ENCODE measurements at places on chromosomes 6 and 20. TPM values are rescaled to one million over a fixed set of nuclear protein-coding genes. Genes with fewer than 3 reads are reported as not detected.

WFDC5 gene
- not detected for total RNA-seq

ADGRF1 gene
- total RNA-seq, result not detected

SIRPD gene
- not detected for total RNA-seq

RNF146 gene
- total RNA-seq, result 18.7 TPM

SPEF1 gene
- total RNA-seq, result not detected

DNA sequence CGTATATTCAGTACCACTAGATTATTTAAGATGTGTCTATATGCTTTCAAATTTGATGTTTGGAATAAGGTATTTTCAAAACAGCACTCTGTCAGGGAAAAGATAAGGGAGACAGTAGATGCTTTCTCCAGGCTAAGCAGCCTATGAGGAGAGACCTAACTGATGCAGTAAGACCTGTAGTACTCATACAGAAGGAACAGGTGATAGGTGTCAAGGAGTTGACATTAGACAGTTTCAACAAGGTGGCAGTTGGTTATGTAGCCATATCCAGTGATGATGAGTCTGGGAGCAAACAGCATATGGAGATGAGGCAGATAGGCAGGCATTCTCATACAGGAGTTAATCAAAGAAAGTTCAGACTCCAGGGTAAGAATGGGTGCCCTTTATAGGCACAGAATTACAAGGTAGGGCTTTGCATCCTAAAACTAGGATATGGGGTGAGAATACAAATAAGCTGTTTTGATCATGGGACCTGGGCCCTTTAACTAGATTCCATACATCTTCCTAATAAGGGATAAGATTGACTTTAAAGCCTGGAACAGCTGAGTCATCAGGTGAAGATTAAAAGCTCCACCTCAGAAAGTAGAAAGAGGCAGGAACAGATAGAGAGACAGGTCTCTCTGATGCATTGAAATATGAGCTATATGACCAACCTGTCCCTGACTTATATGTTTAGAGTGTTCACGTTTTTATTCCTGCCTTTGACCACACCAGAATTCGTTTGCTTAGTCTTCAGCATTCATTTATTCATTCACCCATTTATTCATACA is 7.9 kb downstream of the RSPH4A start:
- DNase-seq, result no peak
- peaks cover 16% of the 10 kb centered on the region for H3K27me3 ChIP-seq
- no peak overlapping the region for H3K4me3 ChIP-seq
- no peaks in the 10 kb centered on the region for H3K4me1 ChIP-seq

GRCh38 chr20:48665785-48666184 is 162.0 kb downstream of the PREX1 start:
- H3K4me1 ChIP-seq, result no peaks in the 10 kb centered on the region
- H3K36me3 ChIP-seq, result peaks cover 20% of the 10 kb centered on the region
- no peak overlapping the region for H3K4me3 ChIP-seq
- H3K27me3 ChIP-seq, result no peaks in the 10 kb centered on the region
- no peak overlapping the region for H3K27ac ChIP-seq

DNA sequence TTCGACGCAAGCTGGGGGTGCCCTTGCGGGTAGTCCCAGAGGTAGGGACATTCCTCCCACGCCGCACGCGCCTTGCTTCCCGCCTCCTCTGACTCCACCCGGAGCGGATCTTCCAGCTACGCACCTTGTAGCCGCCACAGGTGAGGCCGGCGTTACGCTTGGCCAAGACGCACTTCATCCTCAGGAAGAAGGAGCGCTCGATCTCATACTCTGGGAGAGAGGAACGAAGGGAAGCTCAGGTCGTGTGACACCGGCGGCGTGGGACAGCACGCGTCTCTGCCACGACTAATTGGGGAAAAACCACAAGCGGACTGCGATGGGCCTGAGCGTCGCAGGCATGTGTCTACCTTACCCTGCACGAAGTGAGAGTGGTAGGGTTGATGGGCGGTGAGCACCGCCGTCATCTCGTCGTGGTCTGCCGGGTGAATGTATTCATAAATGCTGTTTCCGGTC is 15.5 kb downstream of the SIM1 start:
- DNase-seq, result no peak
- H3K36me3 ChIP-seq, result peaks cover 3% of the 10 kb centered on the region
- H3K4me3 ChIP-seq, result no peak overlapping the region
- H3K27ac ChIP-seq, result no peak overlapping the region

GRCh38 chr6:17758119-17758518 is 51.4 kb upstream of the NUP153 start:
- H3K4me1 ChIP-seq, result peaks cover 3% of the 10 kb centered on the region
- no peak overlapping the region for H3K27ac ChIP-seq
- H3K36me3 ChIP-seq, result no peaks in the 10 kb centered on the region
- no peak overlapping the region for H3K4me3 ChIP-seq
- peaks cover 10% of the 10 kb centered on the region for H3K27me3 ChIP-seq

DNA sequence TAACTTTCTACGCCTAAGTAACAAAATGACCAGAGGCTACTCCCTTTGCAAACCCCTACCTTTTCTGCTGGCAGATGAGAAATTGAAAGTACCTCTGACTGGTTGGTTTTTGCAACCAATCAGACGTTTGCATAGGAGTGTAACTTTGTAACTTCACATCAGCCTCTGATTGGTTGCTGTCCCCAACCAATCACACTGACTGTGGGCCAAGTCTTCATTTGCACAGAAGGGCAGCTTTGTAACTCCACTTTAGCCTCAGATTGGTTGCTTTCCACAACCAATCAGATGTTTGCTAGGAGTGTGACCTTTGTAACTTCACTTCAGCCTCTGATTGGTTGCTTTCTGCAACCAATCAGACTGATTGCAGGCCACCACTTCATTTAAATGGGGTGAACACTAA is 89.1 kb downstream of the ME1 start:
- H3K27ac ChIP-seq, result no peak overlapping the region
- H3K36me3 ChIP-seq, result no peaks in the 10 kb centered on the region
- no peak for DNase-seq
- H3K4me1 ChIP-seq, result no peaks in the 10 kb centered on the region
- no peaks in the 10 kb centered on the region for H3K27me3 ChIP-seq

- DNase-seq, result no peak
- no peaks in the 10 kb centered on the region for H3K27me3 ChIP-seq
- no peaks in the 10 kb centered on the region for H3K36me3 ChIP-seq
These were observed 90.0 kb upstream of the SLC24A3 start for GRCh38 chr20:19122395-19122794.

GRCh38 chr6:80543151-80543550 is 436.7 kb downstream of the BCKDHB start:
- H3K4me3 ChIP-seq, result no peak overlapping the region
- no peak for DNase-seq
- H3K36me3 ChIP-seq, result no peaks in the 10 kb centered on the region

- DNase-seq, result no peak
- peaks cover 6% of the 10 kb centered on the region for H3K27me3 ChIP-seq
- H3K4me1 ChIP-seq, result no peaks in the 10 kb centered on the region
- H3K27ac ChIP-seq, result no peak overlapping the region
- no peaks in the 10 kb centered on the region for H3K36me3 ChIP-seq
- no peak overlapping the region for H3K4me3 ChIP-seq
These were observed 8.9 kb upstream of the LKAAEAR1 start for GRCh38 chr20:64093013-64093503.

- DNase-seq, result no peak
- peaks cover 6% of the 10 kb centered on the region for H3K4me1 ChIP-seq
- no peaks in the 10 kb centered on the region for H3K27me3 ChIP-seq
- H3K36me3 ChIP-seq, result no peaks in the 10 kb centered on the region
These were observed 36.0 kb upstream of the EEF1A1 start for GRCh38 chr6:73556836-73557235.

DNA sequence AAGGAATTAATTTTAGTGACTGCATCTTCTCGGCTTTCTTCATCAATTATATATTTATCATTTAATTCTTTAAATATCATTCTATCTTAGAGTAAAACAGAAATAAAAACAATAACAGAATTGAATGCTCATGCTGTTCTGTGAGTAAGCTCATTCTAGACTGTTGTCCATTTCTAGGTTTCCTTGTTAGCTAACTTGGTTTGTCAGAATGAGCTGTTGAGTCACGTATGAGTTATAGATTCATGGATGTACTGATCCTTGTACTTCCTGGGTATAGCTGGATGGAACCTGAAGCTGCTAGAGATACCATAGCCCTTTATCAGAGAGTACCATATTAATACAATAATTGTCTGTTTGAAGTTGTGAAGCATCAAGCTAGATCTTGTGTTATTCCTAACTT is 515.3 kb downstream of the TENT5A start:
- no peaks in the 10 kb centered on the region for H3K4me1 ChIP-seq
- H3K4me3 ChIP-seq, result no peak overlapping the region
- H3K27me3 ChIP-seq, result no peaks in the 10 kb centered on the region
- H3K36me3 ChIP-seq, result no peaks in the 10 kb centered on the region

DNA sequence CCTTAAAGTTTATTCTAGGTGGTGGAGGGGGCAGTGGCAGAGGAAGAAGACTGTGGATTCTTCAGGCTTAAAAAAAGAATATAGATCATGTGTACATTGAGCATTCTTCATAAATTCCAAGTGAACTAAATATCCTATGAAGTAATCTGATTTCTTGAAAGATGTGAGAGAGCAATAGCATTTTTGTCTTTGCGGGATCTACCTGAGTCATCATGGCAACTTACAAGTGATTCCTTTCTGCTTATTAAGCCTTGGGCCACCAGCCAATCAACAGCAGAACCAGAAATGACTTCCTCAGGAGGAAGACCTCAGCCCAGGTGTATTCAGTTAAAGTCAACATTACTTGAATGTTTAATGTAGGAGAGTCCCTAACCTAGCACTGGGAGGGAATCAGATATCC is 756.9 kb downstream of the TFAP2A start:
- H3K4me3 ChIP-seq, result no peak overlapping the region
- H3K27me3 ChIP-seq, result no peaks in the 10 kb centered on the region
- no peaks in the 10 kb centered on the region for H3K4me1 ChIP-seq

DNA sequence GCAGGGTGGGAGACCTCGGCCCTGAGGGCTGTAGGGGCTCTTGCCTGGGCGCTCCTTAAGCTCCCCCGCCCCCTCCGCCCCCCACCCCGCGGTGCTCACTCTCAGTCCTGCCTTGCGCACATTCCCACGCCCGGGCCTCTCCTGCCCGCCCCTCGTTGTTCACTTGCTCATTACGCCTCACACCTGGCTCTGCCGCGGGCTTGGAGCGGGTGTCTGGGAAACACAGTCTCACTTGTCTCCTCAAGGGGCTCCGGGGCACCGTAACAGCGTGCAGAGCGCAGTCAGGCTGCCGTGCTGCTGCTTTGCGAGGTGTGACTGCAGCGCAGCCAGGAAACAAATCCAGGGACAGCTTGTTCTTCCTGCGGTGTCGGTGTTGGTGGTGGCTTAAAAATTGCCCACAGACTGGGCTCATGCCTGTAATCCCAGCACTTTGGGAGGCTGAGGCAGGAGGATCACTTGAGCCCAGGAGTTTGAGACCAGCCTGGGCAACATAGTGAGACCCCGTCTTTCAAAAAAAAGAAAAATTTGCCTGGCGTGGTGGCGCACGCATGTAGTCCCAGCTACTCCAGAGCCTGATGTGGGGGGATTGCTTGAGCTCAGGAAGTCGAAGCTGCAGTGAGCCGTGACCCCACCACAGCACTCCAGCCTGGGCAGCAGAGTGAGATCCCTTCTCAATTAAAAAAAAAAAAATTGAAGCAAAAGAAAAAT is 4.6 kb downstream of the NPBWR2 start:
- no peak for DNase-seq
- peaks cover 24% of the 10 kb centered on the region for H3K27me3 ChIP-seq
- H3K4me3 ChIP-seq, result peak overlapping the region; percentile 21

DNA sequence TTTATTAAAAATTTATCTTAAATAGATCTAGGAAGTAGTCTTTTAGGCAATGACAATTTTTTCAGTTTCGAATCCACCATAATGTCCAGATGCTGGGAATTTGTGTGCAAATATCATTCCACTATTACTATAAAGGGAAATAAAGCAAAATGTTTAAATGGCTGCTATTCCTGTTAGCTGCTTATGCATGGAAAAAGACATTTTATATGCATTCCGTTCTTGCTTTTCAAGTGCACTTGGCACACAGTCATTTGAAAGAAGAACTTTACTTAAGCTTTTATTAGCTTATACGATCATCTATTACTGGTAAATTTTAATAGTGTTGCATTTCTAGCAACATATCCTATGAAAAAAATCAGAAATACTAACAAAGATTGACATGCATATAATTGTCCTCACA is 42.0 kb downstream of the PRL start:
- no peak overlapping the region for H3K4me3 ChIP-seq
- no peaks in the 10 kb centered on the region for H3K4me1 ChIP-seq
- no peak overlapping the region for H3K27ac ChIP-seq
- no peaks in the 10 kb centered on the region for H3K27me3 ChIP-seq
- no peaks in the 10 kb centered on the region for H3K36me3 ChIP-seq
- no peak for DNase-seq

DNA sequence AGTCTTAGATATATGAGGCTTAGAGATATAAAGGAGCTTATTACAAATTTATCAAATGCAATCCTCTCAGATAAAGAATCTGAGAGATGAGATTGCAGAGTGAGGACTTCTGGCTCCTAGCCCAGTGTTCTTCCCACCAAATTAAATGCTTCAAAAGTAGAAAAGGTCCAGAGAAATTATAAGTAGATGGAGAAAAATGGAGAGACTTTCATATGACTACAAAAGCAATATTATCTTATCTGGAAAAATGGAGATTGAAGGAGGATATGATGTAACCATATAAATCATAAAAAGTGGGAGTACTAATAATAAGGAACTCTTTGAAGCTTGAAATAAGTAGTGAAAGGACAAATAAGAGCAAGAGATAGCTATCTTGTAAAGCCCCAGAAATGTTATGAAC is 2.8 kb downstream of the KCTD20 start:
- peak overlapping the region; percentile 37 for H3K4me3 ChIP-seq
- DNase-seq, result no peak
- peaks cover 32% of the 10 kb centered on the region for H3K4me1 ChIP-seq
- no peaks in the 10 kb centered on the region for H3K27me3 ChIP-seq

- no peak overlapping the region for H3K4me3 ChIP-seq
- no peak for DNase-seq
- no peaks in the 10 kb centered on the region for H3K36me3 ChIP-seq
- H3K27me3 ChIP-seq, result peaks cover 29% of the 10 kb centered on the region
- no peak overlapping the region for H3K27ac ChIP-seq
These were observed 31.8 kb upstream of the PLEKHG1 start for GRCh38 chr6:150567823-150568383.

GRCh38 chr6:169229615-169230321 is 23.9 kb downstream of the THBS2 start:
- no peaks in the 10 kb centered on the region for H3K4me1 ChIP-seq
- no peak overlapping the region for H3K4me3 ChIP-seq
- no peaks in the 10 kb centered on the region for H3K27me3 ChIP-seq
- DNase-seq, result no peak
- no peak overlapping the region for H3K27ac ChIP-seq
- H3K36me3 ChIP-seq, result no peaks in the 10 kb centered on the region

Data from activated T-helper 2 cell treated with anti-CD3 and anti-CD28 coated beads, Interferon-gamma antibody, Interleukin-2, Interleukin-4, amounts not matched to agents 10 μg/mL and 5 μg/mL and 100 μg/mL, durations not matched to agents 14 hours and 24 hours and 36 hours (primary cell).